ENCODE measurements at places on chromosomes 16 and 17.

DNA sequence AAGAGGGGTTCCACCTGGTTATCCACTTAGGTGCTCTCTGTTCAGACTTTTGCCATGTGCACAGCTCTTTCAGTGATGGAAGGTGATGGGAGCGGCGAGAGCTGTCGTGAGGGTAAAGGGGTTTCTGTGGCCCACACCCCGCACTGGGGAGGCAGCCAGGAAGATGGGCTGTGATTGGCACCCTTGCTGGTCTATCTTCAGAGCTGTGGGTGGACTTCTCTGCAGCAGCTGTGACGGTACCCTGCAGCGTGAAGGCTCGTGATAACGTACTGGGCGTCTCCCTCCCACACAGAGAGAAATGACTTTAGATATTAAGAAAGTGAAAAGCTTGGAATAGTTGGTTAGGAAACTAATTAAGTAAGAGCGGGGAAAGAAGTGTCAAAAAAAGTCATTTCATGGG, 45.8 kb downstream of the MPRIP start:
- DNase-seq = no peak

- DNase-seq = no peak
Observed at GRCh38 chr17:78252701-78253635, 21.5 kb downstream of the TMEM235 start.

DNA sequence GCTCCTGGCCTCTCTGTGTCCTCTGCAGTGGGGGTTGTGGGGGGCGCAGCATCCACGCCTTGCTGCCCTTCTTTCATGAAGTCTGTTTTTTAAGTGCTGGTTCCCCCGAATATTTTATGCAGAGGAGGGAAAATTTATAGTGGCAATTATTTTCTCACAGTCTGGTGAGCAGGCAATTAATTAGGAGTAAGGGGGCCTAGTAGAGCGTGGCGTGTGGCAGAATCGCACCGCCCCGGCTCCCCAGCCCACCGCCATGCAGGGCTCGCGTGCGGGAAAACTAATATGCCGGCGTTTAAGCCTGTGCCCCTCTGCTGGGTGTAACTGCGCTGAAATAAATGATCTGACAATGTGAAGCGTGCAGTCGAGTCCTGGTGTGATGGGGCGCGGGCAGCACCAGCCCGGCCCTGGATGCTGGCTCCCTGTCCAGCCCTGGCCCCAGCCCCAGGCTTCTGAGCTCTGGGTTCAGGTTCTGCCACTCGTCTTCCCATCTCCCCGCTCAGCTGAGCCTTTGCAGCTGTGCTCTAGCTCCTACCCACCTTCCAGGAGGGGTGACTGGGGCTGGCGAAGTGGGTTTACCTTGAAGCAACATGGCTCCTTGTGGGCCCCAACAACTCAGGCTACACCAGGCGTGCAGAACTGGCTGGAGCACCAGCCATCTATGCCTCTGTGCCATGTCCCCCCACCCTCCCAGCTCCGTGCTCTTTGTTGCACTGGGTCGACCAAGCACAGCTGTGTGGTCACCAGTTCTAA, 13.8 kb downstream of the ENGASE start:
- no peak for DNase-seq

- no peak for DNase-seq
Observed at GRCh38 chr17:74812109-74813009, 36.2 kb upstream of the NAT9 start.

DNA sequence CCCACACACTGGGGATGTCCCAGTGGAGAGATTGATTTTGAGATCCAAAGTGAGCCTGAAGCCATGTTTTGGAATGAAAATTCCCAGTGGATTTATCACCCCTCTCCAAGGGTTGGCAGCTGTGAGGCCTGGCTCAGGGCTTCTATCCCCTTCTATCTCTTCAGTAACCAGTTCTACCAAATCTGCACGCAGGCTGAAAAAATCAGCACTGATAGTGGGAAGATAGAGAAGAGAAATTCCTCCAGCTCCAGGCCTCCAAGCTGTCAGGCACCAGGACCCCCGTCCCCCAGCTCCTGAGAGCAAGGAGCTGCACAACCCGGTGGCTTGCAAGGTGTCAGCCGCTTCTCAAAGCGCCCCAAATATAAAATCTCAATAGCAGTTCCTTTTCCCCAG, 1.0 kb downstream of the FLOT2 start:
- no peak for DNase-seq

DNA sequence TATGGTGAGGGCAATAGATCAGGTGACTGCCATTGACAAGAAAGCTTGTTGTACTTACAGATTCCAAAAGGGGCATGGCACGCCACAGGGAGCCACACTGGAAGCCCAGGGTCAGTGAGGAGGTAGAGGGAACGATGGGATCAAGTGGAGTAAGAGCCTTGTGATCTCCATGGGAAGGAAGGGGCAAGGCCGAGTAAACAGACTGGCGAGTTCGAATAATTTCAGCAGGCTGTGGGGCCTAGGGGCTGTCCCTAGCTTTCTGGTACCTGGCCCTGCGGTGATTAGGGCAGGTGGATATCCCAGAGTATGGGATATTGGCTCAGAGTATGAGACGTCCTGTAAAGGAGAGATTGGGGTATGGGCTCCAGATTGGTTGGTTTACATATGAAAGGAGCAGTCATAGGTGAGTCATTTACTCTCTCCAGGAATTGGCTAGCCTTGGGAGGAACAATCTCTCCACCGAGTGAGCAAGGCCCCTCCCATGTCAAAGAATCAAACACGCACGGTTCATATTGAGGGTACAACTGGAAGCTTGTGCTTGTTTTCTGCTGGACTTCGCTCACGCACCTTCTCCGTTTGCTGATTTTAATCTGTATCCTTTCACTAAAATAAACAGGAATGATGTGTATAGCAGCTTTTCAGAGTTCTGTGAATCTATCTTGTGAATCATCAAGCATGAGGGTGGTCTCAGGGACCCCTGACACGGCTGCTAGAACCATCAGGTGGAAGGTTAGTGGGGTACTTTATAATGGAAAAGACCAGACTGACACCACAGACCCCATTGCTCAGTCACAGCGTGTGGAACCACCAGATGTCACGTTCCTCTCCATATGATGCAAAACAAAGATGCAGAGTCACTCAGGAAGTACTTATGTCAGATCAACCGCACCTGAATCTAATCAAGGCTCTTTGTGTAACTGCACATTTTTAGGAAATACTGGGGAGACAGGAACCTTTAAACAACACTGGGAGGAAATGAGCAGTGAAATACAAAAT, 27.9 kb downstream of the GABARAPL2 start:
- peak; percentile 73 for DNase-seq

- no peak for DNase-seq
Observed at GRCh38 chr16:78903237-78903636, 697.3 kb downstream of the MAF start.

DNA sequence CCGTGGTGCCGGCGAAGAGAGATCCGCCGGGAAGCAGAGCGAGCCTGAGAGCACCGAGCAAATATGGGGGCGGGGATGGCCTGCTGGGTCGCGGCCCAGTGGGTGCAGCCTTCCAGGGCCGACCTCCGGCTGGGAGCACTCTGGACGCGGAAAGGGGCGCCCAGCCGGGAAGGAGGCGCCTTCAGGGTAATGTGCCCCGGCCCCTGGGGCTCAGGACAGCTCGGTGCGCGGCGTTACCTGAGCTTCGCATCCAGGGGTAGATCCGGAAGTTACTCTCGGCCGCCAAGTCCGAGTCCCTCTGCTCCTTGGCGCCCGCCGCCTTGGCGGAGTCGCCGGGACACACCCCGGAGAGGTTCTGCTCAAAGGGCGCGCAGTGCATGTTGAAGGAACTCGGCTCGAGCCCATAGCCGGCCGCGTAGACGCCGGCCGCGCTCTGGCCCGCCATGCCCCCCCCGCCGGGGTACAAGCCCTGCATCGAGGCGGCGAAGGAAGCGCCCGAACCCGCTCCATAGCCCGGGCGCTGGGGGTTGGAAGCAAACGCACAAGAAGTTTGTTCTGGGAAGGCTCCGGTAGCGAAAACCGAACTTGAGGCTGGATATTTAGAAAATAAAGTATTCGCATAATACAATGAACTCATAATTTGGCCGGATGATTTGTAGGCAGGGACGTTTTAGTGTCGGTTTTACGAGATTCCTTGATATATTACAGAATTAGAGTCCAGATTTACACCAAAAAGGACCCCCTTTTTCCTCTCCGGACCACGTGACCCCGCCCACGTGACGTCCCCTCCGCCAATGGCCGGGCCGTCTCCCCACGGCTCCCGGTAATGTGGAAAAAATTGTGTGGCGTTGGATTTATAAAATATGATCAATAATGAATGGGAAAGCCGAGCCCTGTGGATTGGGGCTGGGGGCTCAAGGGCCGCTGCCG, at the start of gene HOXB7:
Gene HOXB7 (minus strand): TSS at position 736 of the 930 bp plus-strand sequence. CDS start 99 bp downstream, at position 637.
- no peak for DNase-seq

- no peak for DNase-seq
Observed at GRCh38 chr17:19401321-19402010, 9.6 kb upstream of the RNF112 start.

GRCh38 chr17:12712941-12713340, 47.3 kb downstream of the MYOCD start:
- peak; percentile 19 for DNase-seq

DNA sequence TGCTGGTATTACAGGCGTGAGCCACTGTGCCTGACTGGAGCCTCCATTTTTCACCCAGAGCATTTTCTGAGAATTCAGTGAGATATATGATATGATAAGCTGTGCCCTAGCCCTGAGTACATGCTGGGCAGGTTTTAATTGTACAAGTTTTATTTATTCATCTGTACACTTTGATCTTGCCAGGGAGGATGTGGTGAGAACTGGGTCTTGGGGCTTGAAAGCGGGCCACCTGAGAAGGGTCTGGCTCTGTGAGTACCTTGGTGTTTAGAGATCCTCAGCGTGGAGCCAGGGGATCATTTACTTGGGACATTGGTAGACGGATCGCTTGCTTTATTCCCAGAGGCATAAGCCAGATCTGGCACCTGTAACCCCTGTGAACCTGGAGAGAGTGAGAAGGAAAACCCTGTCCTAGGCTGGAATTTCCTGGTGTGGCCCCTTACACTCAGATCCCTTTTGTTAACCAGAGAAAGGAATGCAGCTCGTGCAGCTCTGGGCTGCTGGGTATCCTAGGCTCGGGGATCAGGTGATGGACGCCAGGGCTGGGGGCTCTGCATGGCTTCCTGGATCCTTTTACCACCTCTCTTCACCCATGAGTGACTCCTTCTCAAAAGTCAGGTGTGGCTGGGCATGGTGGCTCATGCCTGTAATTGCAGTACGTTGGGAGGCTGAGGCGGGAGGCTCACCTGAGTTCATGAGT, 91.9 kb downstream of the ABCC1 start:
- no peak for DNase-seq

DNA sequence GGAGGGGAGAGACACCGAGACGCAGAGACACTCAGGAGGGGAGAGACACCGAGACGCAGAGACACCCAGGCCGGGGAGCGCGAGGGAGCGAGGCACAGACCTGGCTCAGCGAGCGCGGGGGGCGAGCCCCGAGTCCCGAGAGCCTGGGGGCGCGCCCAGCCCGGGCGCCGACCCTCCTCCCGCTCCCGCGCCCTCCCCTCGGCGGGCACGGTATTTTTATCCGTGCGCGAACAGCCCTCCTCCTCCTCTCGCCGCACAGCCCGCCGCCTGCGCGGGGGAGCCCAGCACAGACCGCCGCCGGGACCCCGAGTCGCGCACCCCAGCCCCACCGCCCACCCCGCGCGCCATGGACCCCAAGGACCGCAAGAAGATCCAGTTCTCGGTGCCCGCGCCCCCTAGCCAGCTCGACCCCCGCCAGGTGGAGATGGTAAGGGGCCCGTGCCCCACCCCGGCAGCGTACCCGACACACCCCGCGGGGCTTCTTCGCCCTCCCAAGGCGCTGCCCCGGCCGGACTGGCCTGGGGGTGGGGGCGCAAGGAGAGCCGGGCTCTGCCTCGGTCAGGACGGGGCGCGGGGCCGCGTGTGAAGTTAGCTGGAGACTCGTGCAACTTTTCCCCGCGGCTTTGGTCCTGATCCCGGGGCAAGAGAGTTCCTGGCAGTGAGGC, 427 bp downstream of the PPP1R1B start:
- DNase-seq = no peak

GRCh38 chr17:302300-302698, 50.3 kb downstream of the RPH3AL start:
- no peak for DNase-seq

GRCh38 chr17:49680314-49680713, 2.4 kb upstream of the SPOP start:
- no peak for DNase-seq

GRCh38 chr17:62693616-62694409, 66.3 kb downstream of the MRC2 start:
- no peak for DNase-seq

GRCh38 chr16:11715246-11715947, 27.3 kb downstream of the TXNDC11 start:
- DNase-seq = no peak

- DNase-seq = peak; percentile 20
Observed at GRCh38 chr17:44672479-44673093, 16.3 kb downstream of the MEIOC start.

GRCh38 chr17:45132320-45132571, at the start of gene PLCD3:
TSS of gene PLCD3 (minus strand) at chr17:45132515. CDS start at chr17:45132410, 105 bp downstream.
- no peak for DNase-seq

DNA sequence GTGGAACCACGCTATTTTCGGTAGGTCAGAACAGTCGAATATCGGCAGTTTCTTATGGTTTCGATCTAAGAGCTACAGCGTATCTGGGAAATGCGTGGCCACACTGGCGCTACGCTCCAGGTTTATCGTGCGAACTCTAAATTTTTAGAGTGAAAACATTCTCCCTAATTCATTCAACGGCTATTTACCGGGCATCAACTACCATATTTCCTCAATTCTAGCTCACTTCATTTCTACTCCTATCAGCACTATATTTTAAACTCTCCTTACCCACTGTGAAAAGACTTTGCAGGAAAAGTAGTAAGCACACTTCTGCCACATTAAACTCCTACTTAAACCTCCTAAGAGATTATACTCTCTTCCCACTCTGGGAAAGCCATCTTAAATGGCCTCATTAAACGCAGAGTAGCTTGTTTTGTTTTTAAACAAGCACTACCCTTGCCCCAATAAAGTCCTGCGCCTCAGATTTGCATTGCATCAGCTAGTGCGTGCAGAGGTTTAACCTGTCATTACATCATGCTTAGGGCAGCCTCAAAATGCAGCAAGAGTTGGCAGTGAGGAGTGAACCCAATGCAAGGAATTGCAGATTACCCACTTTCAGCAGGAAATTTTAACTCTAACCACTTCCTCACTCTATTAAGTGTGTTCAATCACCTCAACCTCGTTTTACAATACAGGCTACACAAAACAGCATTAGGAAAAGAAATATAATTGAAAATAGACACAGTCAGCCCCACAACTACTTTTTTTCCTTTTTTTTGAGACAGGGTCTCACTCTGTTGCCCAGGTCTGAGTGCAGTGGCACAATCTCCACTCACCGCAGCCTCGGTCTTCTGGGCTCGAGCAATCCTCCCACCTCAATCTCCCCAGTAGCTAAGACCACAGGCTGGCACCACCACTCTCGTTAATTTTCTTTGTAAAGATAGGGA, 18.8 kb downstream of the SIAH1 start:
- peak; percentile 89 for DNase-seq

DNA sequence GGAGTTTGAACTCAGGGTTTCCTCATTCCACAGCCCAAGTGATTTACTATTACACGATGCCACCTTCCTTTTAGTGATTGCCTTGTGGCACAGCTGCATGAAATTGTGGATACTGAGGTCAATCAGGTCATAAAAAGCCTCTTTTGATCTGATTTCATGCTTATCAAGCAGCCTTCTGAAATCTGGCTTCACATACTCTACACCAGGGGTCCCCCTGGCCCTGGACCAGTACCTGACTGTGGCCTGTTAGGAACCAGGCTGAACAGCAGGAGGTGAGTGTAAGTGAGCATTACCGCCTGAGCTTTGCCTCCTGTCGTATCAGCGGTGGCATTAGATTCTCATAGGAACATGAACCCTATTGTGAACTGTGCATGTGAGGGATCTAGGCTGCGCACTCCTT, 13.8 kb downstream of the SLFN5 start:
- no peak for DNase-seq

Data from fibroblast of gingiva (primary cell).